ENCODE measurements at places on chromosomes 5 and 9.

DNA sequence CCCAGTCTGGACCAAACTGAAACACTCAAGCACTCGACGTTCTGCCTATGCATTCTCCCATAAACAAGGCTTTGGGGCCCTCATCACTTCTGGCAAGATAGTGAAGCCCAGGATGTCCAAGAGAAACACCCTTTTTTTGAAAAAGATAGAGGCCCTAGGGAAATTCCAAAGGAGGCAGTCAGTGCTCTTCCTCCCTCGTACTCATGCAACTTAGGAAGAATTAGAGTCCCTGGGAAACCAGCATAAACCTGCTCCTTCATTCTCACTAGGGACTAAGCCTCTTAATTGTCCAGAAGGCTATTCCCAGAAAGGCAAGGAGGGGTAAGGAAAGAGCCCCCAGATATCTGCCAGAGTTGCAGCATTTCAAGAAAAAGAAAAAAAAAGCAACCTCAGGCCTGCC lies 7.8 kb upstream of the RUSC2 start:
- DNase-seq = no peak

- DNase-seq = no peak
Observed at GRCh38 chr9:73202980-73203379, 51.3 kb downstream of the ANXA1 start.

DNA sequence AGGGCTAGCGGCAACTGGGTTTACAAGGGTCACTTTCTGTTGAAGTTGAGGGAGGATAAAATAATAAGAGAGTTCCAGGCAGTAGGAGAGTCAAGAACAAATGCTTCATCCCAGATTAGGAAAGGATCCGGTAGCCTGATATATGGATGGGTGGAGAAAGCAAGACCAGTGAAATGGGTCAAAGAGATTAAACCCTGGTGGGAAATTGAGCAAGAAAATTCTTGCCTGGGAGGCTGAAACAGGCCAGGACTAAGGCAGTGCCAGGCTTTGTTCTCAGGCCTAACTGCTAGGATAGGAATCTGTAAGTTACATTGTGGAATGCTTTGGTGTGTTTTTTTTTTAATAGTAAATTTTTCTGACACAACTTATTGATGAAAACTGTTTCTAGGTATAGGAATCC lies 257.4 kb upstream of the RFX3 start:
- no peak for DNase-seq

DNA sequence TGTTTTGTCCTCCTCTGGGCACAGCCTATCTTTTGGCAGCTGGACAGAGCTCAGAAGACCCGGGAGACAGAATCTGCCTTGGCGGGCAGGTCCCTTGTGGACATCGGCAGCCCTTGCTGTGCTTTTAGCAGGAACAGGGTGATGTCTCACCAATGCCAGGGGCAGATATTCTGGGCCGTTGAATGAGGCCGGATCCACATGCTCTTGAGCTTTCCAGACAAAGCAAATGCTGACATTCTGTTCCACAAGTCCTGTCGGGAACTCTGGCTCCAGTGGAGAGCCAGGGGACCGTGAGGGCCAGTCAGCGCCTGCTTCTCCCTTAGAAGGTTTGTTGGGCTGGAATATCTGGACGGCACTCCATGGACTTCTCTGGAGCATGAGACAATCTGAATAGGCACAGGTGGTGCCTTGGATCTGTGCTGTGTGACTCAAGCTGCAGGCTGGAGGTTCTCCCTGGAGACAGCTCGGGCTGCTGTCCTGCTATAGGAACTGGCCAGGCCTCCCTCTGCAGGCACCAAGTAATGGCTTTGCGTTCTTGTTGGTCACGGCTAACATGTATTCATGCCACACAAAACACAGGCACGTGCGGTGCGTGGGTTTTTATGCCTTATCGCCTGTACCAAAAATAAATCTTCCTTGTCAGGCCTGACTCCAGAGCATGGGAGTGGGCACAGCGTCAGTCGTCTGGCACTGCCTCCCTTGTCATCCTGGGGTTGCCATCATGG lies 80.3 kb downstream of the GADD45G start:
- DNase-seq = no peak

DNA sequence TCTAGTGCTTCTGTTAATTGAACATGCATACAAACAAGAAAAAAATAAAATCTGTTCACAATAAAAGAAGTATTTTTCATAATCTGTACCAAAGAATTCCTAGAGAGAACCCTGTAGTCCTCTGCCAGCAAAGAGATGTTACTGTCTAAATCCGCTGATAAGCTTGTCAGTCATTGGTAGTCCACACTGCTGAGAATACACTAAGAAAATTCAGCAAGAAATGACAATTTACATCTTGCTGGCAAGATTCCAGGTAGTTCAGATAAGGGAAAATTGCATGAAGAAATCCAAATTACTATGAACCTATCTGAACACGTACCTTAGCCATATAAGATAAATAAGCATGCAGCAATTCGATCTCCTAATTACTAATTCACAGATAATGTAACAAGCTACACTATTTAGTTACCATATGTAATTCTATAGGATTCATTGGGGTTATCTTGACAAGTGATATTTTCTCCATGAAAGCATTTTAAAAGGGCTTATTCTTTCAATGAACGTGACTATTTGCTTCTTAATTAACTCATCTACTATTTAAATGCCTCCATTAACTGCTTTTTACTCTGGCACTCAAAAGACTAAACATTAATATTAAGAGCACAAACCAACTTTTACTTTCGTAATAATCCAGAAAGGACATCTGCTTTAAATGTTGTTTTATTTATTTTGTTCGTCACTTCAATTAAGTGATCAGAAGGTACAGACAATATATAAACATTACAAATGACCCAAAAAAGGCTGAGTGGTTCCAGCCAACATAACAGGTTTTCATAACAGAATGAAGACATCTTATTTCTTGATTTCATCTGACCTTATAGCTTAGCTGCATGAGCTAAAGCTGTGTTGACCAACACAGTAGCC lies 9.7 kb downstream of the MPDZ start:
- DNase-seq = no peak

GRCh38 chr5:77167695-77168121 lies 42.8 kb upstream of the PDE8B start:
- no peak for DNase-seq

GRCh38 chr5:148720257-148720656 lies 65.9 kb upstream of the HTR4 start:
- no peak for DNase-seq

DNA sequence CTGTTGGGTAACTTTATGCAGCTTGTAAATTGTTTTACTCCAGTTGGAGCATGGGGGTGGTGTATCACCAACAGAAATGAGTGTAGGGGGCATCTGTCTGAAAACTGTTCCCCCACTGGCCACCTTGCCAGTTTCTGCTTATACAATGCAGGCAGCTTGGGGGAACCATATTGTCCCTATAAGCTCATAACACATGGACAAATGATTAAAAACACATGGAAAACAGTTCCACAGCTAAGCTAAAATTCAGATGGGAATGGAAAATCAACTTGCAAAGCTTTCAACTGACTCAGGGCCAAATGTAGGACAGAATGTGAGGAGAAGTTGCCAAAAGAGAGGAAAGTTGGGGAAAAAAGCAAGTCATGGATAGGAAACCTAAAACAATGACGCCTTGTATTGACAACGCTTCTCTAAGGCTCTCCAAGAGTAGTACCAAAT lies 7.9 kb upstream of the CER1 start:
- no peak for DNase-seq

DNA sequence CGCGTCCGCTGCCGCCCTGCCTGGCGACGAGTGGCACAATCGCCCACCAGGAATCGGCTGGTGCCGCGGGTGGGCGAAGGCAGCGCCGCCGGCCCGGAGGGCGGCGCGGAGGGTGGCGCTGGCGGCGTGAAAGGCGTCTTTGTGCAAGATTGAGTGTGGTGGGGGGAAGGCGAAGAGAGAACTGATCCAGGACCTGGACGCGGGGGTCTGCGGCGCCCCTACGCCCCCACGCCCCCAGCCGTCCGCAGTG lies 4.6 kb upstream of the RGMB start:
- no peak for DNase-seq

DNA sequence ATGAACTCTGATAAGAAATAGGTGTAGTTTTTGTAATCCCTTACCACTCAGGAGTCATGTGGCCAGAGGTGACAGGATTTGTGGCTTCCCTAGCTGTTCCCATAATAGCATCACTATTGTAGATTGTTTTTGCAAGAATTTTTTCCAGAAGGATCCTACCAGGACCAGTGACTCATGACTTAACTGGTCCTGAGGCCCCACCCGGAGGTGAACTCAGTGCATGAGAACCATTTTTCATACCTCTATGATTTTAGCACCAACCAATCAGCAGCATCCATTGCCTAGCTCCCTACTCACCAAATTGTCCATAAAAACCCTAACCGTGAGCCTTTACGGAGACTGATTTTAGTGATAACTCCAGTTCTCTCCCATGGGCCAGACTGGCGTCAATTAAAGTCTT lies 484.8 kb downstream of the PSAT1 start:
- no peak for DNase-seq

All from activated CD4-positive, alpha-beta T cell treated with anti-CD3 and anti-CD28 coated beads, Interleukin-2, amount 50 U/mL, for 24 hours (primary cell).